ENCODE measurements at places on chromosomes 2 and 18. TPM values are rescaled to one million over a fixed set of nuclear protein-coding genes. Genes with fewer than 3 reads are reported as not detected.

The NETO1 gene
- total RNA-seq, result not detected

The CAPN13 gene
- total RNA-seq, result not detected

The THSD7B gene
- not detected for total RNA-seq

The EHD3 gene
- 2.6 TPM for total RNA-seq

The CRYGD gene
- not detected for total RNA-seq

The ANKRD30B gene
- total RNA-seq, result not detected

The ALLC gene
- total RNA-seq, result not detected

The GALNT14 gene
- total RNA-seq, result 0.67 TPM

The STPG4 gene
- 0.36 TPM for total RNA-seq

The PAX8 gene
- total RNA-seq, result 0.15 TPM

The TEX44 gene
- total RNA-seq, result not detected

The MSTN gene
- total RNA-seq, result not detected

The CCDC150 gene
- 19.0 TPM for total RNA-seq

The APOB gene
- 1.2 TPM for total RNA-seq

The CYP27A1 gene
- 7.7 TPM for total RNA-seq

The KCNG2 gene
- not detected for total RNA-seq

The RGPD3 gene
- total RNA-seq, result 0.31 TPM

The DNAH7 gene
- total RNA-seq, result 0.98 TPM

The PLGLB1 gene
- total RNA-seq, result 1.4 TPM

The ABHD1 gene
- 0.46 TPM for total RNA-seq

The DSC3 gene
- 0.23 TPM for total RNA-seq

The IL1F10 gene
- total RNA-seq, result not detected

The KCNJ3 gene
- total RNA-seq, result 0.21 TPM

The NFATC1 gene
- total RNA-seq, result 30.8 TPM

The AP1S3 gene
- total RNA-seq, result 66.3 TPM

The ANKRD39 gene
- 24.4 TPM for total RNA-seq

The LCT gene
- total RNA-seq, result not detected

The ZNF521 gene
- 0.15 TPM for total RNA-seq

The GKN2 gene
- total RNA-seq, result not detected

The AMER3 gene
- total RNA-seq, result not detected

The GCG gene
- total RNA-seq, result 0.31 TPM

The TET3 gene
- total RNA-seq, result 13.1 TPM

The DUSP2 gene
- 4.9 TPM for total RNA-seq

The SCYGR4 gene
- not detected for total RNA-seq

The KLHL30 gene
- total RNA-seq, result 0.26 TPM

The TPRKB gene
- 38.5 TPM for total RNA-seq

The SLC11A1 gene
- 0.31 TPM for total RNA-seq

Measured in Panc1 (cell line).